Frontal cortex (tissue), 4 donors: ENCODE measurements at places on chromosomes 4 and X. TPM values are rescaled to one million over a fixed set of nuclear protein-coding genes. Genes with fewer than 3 reads are reported as not detected.
A peak's percentile ranks its signal among the peaks of the same experiment; 100 is the strongest.

DNA sequence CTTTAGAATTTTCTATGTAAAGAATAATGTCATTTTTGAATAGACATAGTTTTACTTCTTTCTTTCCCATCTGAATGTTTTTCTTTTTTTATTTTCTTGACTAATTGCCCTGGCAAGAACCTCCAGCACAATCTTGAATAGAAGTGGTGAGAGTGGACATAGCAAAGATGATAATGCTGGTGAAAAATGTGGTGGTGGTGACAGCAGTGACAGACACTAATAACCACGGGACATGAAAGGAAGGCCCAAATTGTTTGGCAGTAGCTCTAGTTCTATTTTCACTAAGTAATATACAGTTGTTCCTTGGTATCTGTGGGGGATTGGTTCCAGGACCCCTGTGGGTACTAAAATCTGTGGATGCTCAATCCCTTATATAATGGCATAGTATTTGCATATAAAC, 29.6 kb downstream of the C4orf54 start:
- DNase-seq, result no peak

GRCh38 chr4:35500812-35501211, 743.5 kb downstream of the ARAP2 start:
- DNase-seq, result no peak

DNA sequence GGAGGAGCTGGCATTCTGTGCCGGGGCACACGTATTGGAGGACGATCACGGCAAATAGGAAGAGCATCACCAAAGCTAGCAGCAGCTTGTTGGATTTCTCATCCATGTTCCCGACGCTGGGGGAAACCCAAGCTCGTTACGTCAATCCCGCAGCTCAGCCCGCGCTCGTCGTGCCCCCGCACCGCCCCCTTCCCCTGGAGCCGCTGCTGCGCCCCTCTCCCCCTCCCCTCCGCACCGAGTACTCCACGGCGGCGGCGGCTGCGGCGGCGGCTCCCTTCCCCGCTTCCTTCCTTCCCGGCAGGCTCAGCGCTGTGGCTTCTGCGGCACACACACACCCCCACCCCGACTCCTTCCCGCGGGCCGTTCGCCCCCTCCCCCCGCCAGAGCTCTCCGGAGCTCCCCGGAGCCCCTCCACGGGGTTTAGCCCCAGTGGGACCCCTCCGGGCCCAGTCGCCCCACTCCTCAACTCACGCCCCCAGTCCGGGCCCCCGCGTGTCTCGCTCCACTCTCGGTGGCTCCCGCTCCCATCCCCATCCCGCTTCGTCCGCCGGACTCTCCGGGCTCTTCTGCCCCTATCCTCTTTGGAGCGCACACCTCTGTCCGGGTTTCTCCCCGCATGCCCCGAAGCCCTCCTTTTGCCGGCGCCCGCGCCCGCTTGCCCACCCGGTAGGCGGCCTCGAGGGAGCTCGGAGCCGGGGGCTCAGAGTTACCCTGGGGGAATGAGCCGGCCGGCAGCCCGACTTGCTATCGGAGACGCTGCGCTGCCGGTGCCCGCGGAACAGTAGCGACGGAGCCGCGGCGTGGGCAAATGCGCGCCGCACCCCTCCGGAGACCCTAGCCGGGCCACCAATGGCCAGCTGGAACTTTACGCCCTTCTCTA, 978 bp downstream of the HS6ST2 start:
- DNase-seq, result no peak

- no peak for DNase-seq
Observed at GRCh38 chr4:185392156-185392555, 3.6 kb downstream of the LRP2BP start.

DNA sequence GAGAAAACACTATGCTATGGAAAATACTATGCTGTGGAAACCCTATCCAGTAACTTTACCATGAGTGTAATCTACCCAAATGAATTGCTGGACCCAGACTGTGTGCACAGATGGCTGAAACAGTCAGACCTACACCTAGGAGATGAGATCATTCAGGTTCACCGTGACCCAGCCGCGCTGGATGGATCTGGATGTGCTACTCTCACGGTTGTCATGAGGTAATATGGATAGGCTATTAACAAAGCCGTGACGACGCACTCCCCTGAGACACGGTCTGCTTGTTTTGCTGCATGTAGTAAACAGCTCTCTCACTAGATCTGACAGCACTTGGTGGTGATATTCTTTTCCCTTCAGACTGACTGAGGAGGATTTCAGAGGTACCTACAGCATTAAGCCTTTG, 832.5 kb upstream of the GRID2 start:
- DNase-seq, result no peak

CABS1 gene
- total RNA-seq, result not detected

RHOXF2 gene
- not detected for total RNA-seq

- no peak for DNase-seq
Observed at GRCh38 chr4:133823177-133823576, 378.4 kb downstream of the PABPC4L start.

DNA sequence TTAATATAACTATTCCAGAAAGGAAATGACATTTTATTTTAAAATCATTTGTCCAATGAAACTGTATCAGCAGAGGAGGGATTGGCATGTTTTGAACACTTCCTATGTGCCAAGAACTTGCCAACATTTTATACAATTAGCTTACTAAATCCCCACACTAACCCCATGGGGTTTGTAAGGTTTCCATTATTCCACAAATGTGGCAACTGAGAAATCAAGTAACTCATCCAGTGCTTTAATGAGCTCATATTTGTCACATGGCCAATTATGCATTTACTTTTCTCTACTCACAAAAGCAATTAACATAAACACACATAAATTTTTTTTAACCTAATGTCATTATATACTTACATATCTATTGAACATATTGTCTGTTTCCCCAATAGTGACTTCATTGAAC, 37.3 kb downstream of the MANBA start:
- DNase-seq, result no peak

DNA sequence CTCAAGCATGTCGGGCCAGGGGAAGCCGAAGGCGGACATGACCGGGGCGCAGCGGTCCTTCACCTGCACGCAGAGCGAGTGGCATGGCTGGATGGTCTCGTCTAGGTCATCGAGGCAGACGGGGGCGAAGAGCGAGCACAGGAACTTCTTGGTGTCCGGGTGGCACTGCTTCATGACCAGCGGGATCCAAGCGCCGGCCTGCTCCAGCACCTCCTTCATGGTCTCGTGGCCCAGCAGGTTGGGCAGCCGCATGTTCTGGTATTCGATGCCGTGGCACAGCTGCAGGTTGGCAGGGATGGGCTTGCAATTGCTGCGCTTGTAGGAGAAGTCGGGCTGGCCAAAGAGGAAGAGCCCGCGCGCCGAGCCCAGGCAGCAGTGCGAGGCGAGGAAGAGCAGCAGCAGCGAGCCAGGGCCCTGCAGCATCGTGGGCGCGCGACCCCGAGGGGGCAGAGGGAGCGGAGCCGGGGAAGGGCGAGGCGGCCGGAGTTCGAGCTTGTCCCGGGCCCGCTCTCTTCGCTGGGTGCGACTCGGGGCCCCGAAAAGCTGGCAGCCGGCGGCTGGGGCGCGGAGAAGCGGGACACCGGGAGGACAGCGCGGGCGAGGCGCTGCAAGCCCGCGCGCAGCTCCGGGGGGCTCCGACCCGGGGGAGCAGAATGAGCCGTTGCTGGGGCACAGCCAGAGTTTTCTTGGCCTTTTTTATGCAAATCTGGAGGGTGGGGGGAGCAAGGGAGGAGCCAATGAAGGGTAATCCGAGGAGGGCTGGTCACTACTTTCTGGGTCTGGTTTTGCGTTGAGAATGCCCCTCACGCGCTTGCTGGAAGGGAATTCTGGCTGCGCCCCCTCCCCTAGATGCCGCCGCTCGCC, at the start of gene SFRP2:
TSS of gene SFRP2 (minus strand) at position 671 of the 864 bp plus-strand sequence. CDS start at position 423, 248 bp downstream.
- peak; percentile 27 for DNase-seq

DNA sequence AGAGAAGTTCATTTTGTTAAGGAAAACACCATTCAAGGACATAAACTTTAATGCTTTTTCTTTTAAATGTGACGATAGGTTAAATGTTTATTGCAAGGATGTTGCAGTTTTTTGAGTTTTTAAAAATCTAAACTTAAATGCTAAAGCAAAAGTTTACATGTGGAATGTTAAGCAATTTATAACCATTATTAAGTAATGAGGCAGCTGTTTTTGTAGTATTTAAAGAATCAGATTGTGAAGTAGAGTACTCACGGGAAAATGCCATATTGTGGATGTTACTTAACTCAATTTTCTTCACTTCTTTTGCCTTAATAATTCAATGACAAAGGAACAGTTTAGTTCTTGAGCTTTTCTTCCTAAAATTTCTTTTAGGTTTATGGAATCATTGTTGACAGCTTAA, 43.5 kb downstream of the UBE2K start:
- DNase-seq, result no peak

- peak; percentile 33 for DNase-seq
Observed at GRCh38 chr4:16082426-16083240, 1.2 kb downstream of the PROM1 start.

GRCh38 chrX:50442426-50443116, 28.1 kb downstream of the DGKK start:
- DNase-seq, result no peak

DNA sequence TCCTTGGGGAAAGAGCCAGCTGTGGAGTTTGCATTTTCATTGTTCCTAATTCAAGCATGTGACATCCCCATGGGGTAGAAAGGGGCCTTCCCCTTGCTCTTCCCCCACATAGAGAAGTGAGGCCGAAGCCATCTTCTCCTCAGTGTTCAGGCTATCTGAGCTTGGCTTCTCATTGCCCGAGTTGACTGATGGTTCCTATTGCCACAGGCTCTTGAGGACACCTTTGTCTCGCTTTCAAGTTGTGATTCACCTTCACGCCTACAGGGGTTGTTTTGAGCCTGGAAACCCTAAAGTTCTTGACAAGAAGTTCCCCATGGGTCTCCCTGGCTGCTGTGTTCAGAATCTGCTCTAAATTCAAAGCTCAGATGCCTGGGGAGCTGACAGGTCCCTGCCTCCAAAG, 25.0 kb downstream of the CCNQ start:
- no peak for DNase-seq

DNAAF6 gene
- not detected for total RNA-seq

GRCh38 chr4:151045907-151046306, 30.8 kb upstream of the LRBA start:
- no peak for DNase-seq

- no peak for DNase-seq
Observed at GRCh38 chr4:63361628-63362027, 1047.6 kb downstream of the TECRL start.

TMEM35A gene
- total RNA-seq, result 98.2 TPM

DNA sequence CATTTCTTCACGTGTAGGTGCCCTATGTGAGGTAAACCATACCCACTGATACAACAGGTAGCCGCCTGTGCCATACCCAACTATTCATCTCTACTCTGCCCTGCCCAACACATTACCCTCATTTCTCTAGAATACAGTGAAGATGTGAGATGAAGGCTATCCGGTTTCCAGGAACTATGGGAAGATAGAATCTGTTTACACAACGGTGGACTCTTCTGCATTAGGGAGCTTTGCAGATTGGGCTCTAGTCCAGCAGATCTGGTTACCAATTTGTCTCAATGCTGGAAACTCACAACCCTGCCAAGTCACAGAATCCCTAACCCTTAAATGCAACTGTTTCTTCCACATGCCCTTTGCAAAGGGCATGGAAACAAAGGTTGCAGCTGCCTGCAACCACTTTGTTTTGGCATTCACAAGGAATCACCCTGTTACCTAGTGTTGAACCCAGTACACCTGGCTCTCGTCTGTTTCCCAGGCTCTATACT, 6.4 kb upstream of the SLAIN2 start:
- no peak for DNase-seq

DNA sequence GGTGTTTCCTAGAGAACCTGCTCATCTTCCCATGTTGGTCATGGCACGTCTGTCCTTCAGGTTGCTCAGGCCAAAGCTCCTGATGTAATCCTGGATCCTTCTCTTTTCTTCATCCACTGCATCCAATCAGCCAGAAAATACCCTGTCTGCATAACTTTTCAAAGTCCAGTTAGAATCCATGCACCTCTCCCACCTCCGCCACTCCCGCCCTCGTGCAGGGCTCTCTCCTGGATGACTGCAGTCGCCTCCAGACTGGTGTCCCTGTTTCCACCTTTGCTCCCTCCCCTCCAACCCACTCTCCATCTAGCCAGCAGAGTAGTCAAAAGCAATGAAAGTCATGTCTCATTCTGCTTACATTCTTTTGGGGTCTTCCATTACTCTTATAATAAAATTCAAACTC, 16.0 kb downstream of the CNGA2 start:
- no peak for DNase-seq
